ENCODE measurements at places on chromosomes 12 and 14.

DNA sequence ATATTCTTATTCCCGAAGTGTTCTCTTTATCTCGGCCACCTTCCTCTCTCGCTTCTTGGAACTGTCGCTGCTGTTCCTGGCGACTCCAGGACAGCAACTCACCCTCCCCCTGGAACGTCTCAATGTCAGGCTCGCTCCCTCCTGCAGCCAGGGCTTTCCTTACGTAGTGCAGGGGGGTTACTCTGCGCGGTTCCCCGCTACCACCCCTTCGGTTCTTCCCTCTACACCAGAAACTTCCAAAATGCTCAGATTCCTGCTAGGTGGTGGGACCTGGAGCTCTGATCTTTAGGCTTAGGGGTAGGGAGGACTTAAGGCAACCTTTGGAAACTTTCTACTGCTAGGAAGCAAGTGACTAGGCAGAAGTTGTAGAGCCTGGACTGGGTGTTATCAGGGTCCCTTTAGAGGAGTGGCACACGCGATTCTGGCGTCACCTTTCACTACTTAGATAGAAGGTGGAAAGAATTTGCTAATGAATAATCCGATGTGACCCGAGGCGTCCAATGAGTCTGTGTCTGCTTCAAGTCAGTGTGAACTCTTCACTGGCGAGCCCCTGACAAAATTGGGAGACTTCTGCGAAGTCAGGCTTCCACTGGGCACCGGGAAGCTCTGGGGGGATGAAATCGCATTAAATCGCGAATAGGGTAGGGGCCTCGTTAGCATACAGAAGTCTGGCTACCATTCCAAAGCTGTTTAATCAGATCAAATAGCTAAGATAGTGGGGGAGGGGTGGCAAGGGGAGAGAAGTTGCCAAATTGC lies 900 bp upstream of the DPF3 start:
- no peak for DNase-seq

GRCh38 chr14:104353221-104353920 lies 215.0 kb downstream of the KIF26A start:
- DNase-seq, result no peak

GRCh38 chr14:26078561-26078960 lies 519.3 kb downstream of the NOVA1 start:
- DNase-seq, result no peak

- no peak for DNase-seq
Observed at GRCh38 chr14:99546234-99546879, 57.6 kb downstream of the CCDC85C start.

- no peak for DNase-seq
Observed at GRCh38 chr14:24177041-24177825, 5.4 kb downstream of the REC8 start.

DNA sequence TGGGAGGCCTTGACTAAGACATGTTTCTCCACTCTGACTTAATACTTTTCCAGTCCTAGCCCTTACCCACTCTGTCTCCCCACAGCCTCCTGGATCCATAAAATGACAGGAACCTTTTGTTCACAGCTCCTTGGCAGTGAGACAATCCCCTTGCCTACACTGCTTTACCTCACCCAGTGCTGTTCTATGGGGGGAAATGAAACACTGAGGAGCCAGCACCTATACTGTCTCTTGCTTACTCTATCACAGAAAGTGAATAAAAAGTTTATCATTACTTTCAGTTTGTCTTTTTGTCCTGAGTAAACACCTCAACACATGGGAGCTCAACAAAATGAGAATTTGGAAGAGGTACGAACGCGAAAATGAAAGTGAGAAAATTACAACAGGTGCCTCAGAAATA lies 127.2 kb upstream of the DAAM1 start:
- DNase-seq, result no peak

DNA sequence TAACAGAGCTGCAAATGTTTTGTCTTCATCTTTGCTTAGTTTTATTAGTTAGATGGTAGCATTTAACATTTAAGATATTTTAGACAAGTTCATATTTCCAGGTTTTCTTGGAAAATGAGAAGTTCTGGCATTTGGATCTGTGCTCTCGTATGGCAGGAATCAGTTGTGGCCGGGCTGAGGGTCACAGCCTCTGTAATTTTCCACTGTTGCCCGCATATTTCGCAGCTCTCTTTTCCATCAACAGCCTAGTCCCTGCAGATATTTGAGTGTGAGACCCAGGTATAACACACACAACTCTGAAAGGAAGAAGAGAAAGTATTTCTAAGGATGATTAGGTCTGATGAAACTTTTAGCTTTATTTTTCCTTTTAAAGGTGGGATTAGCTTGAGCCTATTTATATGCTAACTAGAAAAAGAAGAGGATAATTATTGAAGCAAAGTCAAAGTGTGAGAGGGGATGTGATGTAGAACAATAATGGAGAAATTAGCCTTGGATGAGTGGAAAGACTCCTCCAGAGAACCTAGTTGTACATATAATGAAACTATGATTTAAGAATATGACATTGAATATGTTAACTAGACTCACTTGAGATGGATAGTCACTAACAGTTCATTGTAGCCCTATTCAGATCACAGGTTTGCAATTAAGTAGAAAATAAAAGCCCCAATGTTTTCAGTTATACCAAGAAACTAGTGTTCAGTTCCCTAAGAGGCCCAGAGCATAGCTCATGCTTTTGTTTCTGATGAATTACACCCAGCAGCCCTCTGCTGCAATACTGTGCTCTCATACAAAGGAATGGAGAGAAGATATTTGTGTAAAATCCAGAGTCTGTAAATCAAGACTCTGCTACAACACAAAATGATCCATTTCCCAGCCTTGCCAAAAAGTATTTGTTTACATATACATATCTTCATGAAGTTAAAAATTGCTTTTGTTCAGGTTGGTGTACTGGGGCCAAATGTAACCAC lies 158.4 kb downstream of the C12orf50 start:
- peak; percentile 3 for DNase-seq

DNA sequence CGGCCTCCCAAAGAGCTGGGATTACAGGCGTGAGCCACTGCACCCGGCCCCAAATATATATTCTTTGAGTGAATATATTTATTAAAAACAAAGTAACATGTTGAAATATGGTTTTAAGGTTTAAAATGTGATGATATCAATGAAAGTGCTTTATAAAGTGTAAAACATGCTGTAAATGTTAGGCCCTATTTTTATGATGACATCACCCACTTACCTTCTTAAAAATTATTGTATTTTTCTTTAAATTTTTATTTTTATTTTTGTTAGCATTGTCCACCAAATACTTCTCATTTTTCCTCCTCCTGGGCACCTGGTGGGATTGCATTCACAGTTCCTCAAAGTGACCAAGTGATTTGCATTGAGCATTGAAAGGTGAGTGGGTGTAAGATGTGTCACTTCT lies 152.6 kb upstream of the TBX3 start:
- DNase-seq, result no peak

DNA sequence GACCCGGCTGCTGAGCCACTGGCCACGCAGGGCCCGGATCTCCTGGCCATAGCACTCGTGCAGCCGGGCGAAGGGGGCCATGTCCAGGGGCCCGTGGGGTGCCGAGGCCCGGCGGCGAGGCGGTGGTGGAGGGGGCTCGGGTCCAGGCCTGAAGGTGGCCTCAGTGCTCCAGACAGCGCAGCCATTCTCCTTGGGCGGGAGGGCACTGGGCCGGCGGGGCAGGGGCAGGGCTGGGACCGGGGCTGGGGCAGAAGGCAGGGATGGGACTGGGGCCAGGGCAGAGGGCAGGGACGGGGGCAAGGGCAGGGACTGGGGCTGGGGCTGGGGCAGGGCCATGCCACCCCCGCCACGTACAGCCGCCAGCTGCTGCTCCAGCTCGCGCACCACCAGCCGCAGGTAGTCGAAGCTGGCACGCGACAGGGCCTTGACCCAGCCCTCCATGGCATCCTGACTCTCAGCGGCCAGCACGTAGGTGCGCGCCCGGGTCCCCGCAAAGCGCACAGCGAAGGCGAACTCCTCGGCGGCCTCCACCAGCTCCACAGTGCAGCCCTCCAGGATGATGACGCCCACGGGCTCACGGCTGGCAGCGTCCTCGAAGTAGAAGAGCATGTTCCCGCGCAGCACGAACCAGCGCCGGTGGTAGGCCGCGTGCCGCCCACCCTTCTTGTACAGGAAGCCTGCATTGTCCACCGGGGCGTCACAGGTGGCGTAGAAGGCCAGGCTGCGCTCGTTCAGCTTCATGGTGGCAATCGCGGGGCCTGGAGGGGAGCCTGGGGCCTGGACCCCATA lies 6.0 kb downstream of the PHETA1 start:
- DNase-seq, result no peak

DNA sequence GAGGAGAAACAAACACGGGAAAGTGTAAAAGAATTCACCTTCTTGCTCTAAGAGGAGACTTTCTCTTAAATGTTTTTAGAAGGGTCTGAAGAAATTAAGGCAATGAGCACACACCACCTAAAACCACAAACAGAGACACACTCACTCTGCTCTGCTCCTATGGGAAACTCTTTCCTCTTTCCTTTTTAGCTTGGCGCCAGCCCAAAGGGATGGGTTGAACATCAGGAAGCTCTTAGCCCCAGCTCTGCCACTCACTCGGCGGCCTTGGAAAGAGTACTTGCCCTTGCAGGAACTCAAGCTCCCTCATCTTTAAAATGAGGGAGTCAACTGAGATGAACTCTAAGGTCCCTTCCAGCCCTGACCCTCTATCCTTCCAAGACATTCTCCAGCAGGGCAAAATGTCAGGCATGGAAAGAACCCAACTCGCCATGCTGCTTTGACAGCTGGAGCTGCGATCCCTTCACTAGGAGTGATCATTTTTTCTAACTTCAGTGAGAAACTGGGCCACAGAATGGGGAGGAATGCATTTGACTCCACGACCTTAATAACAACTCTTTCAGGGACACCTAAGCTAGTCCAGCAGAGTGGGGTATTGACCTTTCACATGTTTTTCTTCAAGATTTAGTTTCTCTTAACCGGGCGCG lies 980 bp upstream of the RNASE8 start:
- peak; percentile 51 for DNase-seq

GRCh38 chr12:42871816-42872215 lies 282.3 kb upstream of the PRICKLE1 start:
- DNase-seq, result no peak

GRCh38 chr14:95021588-95021987 lies 135.7 kb downstream of the DICER1 start:
- DNase-seq, result no peak

GRCh38 chr12:39357041-39357440 lies 85.9 kb downstream of the KIF21A start:
- no peak for DNase-seq

DNA sequence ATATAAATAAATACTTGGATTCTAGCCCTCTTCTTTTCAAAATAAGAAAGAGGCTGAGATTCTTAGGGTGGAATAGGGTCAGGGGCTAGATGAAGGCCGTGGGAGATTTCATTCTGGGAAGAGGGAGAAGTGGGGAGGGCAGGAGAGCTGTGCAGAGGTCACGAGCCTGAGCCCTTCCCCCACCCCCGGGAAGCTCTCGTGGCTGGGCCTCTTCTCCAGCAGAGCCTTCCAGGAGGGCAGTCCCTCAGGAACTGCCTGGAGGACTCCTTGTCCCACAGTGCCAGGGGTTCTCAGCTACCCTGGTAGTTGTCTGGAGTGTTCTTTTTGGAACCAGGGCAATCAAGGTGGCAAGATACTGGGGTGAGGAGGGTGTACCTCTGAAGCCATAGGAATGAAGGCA lies 94.0 kb downstream of the ESR2 start:
- DNase-seq, result no peak

GRCh38 chr14:102654298-102654697 lies 61.8 kb downstream of the RCOR1 start:
- no peak for DNase-seq

- no peak for DNase-seq
Observed at GRCh38 chr14:81765651-81766275, 232.1 kb upstream of the SEL1L start.

DNA sequence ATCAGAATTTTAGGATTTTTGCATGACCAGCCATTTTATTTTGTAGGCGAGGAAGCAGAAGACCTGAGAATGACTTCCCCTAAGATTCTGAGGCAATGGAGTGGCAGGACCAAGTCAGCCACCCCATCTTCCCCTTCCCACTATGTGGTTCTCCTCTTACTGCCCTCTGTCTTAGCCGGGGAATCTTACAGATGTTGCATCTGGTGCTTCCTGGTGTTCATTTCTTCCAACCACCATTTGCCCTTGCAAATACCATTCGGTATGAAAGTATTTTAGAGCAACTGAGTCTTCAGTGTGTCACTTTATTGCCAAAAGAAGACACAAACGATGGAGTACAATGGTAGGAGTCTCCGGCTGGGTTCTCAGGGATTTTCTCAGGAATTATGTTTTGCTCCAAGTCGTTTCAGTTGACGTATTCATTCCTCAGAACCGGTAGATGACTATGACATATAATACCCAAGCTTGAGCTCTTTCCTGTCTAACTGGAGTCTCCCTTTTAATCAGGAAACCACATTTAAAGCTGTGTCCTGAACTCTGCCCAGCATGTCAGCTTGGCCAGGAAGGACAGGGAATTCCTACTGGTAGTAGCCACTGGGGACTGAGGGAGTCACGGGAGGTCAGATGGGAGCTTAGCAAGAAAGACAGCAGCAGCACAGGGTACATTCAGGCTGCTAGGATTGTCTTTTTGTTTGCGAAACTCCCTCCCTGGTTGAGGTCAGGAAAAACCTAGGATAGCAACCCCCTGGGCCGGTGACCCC lies 87.0 kb downstream of the SAMD4A start:
- peak; percentile 82 for DNase-seq

- DNase-seq, result no peak
Observed at GRCh38 chr12:46366771-46367170, 5.8 kb downstream of the SLC38A2 start.

DNA sequence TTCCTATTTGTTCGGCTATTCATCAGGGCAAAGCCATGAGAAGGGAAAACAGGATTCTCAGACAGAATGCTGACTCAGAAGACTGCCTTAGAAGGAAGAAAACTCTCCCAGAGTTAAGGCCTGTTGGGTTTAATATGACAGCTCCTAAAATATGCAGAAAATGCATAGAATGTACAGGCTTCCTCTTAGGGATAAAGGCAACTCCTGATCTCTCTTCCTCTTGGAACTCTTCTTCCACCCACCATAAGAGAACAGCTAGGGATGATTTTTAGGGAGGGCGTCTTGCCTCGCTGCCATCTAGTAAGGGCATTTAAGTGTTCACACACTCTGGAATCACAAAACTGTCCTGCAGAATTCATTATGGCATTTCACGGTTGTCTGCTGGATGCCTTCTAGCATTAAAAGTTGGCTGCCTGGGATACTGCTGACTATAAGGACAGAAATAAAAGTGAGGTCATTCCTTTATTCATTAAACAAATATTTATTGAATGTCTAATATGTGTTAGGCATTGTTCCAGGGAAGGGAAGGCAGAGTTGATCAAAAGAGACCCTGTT lies 73.7 kb downstream of the DCAF5 start:
- peak; percentile 57 for DNase-seq

DNA sequence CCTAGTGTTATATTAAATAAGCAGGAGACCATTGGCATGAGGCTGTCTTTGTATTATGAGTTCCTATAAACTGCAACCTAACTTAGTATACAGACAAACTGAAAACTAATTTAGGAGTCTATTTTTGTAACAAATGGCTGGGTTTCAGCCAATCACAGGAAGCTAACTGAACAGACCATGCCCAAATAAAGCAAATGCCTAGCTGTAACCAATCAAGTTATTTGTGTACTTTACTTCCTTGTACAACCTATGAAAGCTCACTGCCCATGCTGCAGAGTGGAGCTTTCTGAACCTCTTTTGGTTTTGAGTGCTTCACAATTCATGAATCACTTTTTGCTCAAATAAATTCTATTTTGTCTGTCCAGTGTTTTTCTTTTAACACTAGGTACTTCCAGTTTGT lies 41.6 kb downstream of the GUCY2C start:
- DNase-seq, result no peak

Data from fibroblast of gingiva (primary cell).